A172 (cell line): ENCODE measurements at places on chromosomes 7 and 10.

DNA sequence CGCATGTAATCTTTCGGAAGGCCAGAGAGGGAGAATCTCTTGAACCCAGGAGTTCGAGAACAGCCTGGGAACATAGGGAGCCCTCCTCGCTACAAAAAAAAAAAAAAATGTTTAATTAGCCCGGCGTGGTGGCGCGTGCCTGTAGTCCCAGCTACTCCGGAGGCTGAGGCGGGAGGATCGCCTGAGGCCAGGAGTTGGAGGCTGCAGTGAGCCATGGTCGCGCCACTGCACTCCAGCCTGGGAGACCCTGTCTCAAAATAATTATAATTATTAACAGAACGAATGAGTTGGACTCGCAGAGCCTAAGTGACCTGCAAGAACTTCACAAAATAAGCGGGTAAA, 794 bp downstream of the PCGF6 start:
- no peak for DNase-seq

GRCh38 chr7:50470250-50471163, 20.4 kb upstream of the FIGNL1 start:
- no peak for DNase-seq

- no peak for DNase-seq
Observed at GRCh38 chr7:37990337-37990736, 69.9 kb downstream of the EPDR1 start.

- DNase-seq: peak; percentile 80
Observed at GRCh38 chr10:4354382-4354812, 471.6 kb upstream of the AKR1E2 start.

DNA sequence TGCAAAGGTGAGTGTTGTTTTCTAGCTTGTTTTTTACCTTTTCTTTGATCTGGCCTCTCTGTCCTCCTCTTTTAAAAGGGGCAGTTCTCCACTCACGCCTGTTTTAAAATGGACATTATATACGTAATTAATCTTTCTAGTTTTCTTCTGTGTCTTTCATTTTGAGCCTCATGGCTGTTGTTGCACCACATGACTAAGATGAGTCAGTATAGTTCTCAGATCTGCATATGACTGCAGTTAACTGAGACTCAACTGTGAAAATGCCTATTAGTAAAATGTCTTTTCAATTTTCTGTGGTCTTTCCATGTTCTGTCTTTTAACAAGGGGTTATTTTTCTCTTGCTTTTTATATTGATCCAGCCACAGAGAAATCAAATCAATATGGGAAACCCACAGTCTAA, 296.1 kb downstream of the CDK14 start:
- no peak for DNase-seq

DNA sequence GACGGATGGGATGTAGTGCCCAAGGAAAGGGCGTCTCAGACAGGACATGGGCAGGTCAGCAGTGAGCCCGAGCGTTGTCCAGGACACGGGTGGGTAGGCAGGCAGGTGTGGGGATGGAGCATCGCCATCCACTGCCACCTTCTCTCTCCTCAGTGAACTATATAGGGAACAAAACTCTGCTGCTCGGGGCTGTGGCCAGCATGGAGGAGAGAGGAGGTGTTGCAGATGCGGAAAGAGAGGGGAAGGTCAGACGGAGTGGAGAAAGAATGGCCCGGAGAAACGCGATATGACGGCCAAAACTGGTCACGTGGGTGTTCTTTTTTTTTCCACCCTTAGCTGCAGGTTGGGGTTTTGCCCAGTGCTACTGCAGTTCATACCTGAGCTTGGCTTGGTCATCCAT, 71.2 kb downstream of the GRID1 start:
- no peak for DNase-seq

GRCh38 chr7:70712942-70713341, 419.0 kb upstream of the GALNT17 start:
- no peak for DNase-seq

DNA sequence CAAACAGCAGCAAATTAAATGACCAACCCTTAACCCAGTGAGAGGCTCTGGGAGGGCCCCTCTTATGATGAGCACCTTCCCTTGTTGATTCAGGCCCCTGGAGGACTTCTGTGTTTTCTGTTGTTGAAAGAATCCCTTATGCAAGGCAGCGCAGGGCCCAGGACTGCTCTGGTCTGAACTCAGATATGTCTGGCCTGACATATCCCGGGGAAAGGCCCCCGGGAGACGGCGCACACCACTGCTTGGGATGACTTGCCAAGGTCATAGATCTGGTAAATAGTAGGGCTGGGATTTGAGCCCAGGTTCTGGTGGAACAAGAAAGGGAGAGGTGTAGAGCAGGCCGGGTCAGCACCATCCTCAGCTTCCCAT, 124.0 kb downstream of the AOAH start:
- DNase-seq: no peak

DNA sequence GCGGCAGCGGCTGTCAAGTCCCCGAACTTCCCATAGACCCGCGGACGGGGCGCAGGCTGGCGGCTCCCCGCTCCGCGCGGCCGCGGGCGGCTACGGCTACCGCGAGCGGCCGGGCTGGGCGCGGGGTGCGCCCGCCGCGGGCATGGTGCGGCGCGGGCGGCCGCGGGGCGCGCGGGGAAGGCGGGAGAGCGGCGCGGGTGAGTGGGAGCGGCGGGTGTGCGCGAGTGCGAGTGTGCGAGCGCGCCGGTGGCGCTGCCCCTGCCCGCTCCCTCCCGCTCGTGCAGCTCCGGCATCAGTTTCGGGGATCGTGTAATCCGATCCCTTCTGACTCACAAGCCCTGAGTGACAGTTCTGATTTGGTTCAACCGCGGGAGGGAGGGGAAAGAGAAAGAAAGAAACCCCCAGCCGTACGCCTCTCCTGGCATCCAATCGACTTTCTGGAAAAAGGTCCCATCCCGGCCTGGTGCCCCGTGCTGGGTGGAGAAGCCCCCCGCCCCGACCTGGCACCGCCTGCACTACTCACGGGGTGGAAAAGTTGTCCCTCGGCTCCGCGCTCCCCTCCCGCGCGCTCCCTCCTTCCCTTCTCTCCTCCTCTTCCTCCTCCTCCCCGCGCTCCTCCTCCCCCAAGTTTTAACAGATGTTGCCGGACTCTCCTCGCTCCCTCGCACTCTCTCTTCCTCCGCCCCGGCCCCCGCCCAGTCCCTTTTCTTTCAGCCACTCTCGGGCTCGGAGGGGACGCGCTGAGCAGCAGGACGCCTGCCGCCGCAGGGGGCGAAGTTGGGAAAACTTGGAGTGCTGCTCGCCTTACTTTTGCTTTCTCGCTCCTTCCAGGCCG, at the start of gene GLI3:
Gene GLI3, minus strand, starts transcription at position 234 of the 835 bp plus-strand sequence. CDS start 13,956 bp downstream, outside the sequence.
- peak; percentile 89 for DNase-seq

DNA sequence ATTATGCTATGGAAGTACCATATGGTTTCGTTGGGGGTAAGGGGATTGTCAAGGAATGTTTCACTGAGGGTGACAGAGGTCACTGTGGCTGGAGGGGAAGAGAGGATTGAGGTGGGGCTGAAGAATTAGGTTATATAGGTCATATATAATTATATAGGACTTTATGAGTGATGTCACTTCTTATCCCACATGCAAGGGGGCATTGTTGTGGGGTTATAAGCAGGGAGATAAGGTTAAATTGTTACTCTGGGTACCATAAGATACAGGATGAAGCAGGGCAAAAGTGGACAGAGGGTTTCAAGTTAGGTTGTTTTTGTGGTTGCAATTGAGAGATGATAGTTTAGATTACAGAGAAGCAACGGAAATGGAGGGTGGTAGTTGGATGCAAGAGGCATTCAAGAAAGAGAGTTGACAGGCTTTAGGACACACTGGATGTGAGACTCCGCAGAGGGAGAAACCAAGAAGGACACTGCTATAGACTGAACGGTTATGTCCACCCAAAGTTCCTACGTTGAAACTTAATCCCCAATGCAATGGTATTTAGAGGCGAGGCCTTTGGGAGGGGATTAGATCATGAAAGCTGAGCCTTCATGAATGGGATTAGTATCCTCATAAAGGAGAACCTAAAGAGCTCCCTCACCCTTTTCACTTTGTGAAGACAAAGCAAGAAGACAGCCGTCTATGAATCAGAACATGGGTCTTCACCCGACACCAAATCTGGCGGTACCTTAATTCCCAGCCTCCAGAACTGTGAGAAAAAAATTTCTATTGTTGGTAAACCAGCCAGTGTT, 7.0 kb upstream of the PRR15 start:
- no peak for DNase-seq

GRCh38 chr10:36612436-36612835, 513.0 kb upstream of the ANKRD30A start:
- no peak for DNase-seq

GRCh38 chr10:36592964-36593363, 532.4 kb upstream of the ANKRD30A start:
- no peak for DNase-seq

GRCh38 chr10:117684672-117685211, 142.2 kb downstream of the EMX2 start:
- DNase-seq: peak; percentile 9

GRCh38 chr7:133641436-133641835, 388.6 kb downstream of the EXOC4 start:
- DNase-seq: no peak

DNA sequence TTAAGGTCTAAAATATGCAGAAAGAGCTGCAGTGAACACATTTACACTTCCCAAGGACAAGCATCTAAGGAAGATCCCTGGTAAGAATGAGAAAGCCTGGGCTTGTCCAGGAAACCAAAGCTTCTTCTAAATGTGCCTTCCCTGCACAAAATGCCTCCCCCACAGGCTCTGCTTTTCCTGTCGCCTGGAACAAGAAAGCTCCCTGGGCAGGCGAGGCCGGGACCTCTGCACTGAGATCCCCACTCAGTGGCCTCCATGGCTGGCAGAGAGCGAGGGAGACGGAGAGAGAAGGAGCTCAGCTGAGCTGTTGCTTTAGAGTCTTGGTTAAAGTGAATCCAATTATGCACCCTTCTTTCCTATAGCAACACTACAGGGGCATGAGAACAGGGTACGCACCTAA, 75.6 kb downstream of the AMZ1 start:
- DNase-seq: no peak

DNA sequence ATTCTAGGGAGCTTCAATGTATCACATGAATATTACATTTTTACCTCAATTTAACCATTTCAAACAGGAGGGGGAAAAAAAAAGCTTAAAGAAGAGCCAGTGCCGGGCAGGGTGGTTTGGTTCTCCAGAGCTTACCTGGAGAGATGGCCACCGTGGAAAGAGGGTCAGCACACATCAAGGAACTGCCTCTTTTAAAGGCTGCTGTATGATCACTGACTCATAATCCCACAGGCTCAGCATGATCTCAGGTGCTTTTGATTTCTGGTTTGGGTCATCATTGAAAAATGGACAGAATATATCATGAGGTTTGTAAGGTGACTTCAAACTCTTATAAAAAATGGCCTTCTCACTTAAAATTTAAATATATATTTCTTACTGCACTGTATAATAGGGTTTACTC, 67.5 kb upstream of the MDFIC start:
- DNase-seq: no peak

GRCh38 chr7:20642166-20642565, 26.7 kb downstream of the ABCB5 start:
- DNase-seq: peak; percentile 18

DNA sequence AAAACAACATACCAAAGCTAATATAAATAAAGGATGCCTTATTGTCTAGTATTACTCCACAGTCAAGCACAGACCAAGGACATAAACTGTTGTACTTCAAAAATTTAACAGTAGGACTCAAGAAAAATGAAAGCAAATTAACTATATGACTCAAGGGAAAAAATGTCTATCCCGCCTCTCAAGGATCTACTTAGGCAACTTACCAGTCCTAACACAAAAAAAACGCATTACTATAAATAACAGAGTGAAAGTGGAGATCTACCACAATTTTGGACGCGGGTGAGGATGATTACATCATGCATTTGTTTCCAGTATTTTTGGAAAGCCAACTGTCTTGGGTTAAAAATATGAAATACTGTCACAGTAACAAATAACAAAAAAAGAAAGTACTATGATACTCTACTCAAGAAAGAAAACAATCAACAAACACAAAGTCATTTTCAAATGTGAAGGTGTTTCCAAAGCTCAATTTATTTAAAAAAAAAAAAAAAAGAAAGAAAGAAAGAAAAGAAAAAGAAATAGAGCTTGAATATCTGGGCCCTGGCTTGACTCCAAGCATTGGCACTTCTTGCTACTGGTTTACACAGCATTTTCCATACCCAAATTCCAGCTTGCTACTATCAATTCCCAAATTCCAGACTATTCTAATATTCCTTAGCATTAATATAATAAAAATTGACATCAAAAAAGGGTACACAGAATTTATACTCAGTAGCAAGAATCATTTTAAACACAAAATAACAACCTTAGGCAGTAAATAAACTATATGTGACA, 99.4 kb downstream of the RSU1 start:
- DNase-seq: no peak

DNA sequence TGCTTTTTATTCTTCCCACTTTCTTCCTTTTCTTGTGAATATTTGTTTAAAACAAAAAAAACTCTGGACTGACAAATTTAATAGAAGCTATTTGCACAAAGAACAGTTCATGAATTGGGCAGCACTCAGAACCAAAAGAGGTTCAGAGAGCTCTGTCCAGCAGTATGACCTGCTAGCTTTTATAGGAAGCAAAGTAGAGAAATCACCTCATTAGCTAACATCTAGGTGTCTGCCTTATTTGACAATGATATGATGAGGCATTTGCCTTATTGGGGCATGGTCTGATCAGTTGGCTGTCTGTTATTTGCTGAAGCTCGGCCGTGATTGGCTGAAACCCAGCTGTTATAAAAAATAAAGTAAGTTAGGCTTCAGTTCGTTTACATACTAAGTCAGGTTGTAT, 819 bp upstream of the TRIM4 start:
- DNase-seq: peak; percentile 16

DNA sequence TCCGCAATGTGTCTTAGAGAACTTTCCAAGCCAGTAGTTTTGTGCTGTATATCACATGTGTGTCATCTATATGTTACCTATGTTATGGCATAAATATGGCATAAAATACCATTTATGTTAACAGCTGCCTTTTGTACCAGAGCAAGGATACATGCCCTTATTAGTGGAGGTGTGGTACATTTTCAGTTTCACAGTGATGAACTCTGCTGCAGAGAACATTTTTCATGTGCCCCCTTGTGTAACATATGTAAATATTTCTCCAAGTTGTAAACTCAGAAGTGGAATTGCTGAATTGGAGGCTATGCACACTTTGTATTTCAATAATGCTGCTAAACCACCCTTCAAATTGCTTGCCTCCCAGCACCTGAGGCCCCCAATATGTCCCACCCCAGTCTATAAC, 31.9 kb upstream of the CRHR2 start:
- no peak for DNase-seq

GRCh38 chr7:41881331-41882130, 178.6 kb upstream of the INHBA start:
- no peak for DNase-seq

DNA sequence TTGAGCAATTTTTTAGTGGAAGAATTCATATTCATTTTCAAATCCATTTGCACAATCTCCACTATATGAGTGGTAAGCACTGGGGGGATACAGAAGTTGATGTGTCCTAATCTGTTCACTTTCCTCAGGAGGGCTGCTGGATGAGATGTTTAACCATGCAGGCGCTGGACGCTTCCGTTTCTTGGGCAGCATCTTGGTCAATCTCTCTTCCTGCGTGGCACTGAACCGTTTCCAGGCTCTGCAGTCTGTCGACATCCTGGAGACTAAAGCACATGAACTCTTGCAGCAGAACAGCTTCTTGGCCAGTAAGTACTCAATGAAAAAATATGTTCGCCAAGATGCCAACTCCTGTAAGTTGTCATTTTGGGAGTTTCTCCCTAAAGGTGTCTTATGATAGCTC, 179.3 kb downstream of the ABCA13 start:
- no peak for DNase-seq
